Fibroblast of skin of scalp (primary cell): ENCODE measurements at places on chromosomes 4 and X.

DNA sequence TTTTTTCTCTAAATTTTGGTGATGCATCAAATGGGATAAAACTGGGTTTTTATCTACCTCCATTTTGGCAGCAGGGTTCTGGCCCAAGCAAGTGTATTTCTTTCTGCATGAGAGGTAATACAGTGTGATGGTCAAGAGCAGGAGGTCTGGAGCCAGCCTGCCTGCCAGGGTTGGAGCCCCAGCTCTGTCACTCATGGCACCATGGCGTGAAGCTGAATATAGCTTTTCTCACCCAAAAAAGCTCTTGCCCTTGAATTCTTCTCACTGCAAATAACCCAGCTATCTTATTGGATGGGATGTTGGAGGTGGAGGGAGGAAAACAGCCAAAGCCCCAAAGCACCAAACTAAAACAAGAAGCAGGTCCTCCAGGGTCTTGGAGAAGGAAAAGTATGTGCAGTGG is 218.4 kb downstream of the ARHGAP10 start:
- no peak for DNase-seq

- DNase-seq, result peak; percentile 0
Measured at GRCh38 chr4:130147641-130148040, 1051.7 kb downstream of the C4orf33 start.

DNA sequence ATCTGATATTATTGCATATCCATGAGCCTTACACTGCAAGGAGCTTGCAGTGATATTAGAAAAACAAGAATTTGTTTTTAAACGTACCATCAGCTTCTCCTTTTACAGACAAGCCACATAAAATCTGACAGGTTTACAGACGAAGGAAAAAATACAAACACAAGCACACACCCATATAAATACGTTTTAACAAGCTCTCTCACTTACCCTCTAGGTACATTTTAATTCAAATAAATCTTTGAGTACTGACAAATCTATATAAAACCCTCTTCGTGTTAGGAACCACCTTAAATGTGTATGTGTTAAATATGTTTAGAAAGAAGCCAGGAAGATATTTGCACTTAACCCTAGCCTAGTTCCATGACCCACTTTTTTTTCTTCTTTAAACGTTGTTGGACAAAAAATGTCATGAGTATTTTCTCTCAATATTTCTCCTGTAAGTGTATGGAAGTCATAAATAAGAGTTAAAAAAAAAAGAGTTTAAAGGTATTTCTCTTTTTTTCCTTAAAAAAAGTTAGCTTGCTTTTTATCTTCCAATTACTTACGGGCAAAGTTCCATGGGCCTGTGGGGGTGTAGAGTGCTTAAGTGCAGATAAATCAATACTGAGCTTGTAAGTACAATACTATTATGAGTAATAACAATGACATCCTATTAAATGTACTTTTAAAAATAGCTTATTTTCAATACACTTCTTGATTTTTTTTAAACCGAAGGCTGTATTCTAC is 1.5 kb downstream of the ARAP2 start:
- no peak for DNase-seq

DNA sequence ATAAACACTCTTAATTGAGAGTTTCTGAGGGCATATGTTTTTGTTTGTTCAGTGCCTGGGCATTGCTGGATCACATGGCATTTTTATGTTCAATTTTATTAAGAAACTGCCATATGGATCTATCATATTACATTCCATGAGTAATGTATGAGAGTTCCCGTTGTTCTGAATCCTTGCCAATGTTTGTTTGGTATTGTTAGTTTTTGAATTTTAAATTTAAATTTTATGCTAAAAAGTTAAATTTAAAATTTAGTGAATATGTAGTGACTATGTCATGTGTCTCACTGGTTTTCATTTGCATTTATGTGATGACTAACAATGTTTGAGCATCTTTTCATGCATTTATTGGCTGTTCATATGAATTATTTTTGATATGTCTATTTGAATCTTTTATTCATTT is 54.8 kb upstream of the GEMIN8 start:
- DNase-seq, result no peak

- DNase-seq, result no peak
Measured at GRCh38 chr4:122555216-122555615, 65.7 kb downstream of the IL21 start.

DNA sequence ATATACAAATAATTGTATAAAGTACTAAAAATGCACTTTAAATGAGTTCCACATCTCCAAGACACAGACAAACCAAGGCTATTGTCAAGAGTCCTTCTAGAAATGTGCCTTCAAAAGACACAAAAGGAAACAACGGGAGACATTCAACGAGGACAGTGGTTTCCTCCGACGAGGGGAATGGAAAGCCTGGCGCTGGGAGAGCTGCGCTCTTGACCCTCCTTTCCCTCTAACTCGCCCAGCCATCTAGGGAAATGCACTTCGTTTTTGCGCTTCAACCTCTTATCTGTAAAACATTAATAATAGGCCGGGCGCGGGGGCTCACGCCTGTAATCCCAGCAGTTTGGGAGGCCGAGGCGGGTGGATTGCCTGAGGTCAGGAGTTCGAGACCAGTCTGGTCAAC is 37.0 kb downstream of the ZFP42 start:
- DNase-seq, result no peak

DNA sequence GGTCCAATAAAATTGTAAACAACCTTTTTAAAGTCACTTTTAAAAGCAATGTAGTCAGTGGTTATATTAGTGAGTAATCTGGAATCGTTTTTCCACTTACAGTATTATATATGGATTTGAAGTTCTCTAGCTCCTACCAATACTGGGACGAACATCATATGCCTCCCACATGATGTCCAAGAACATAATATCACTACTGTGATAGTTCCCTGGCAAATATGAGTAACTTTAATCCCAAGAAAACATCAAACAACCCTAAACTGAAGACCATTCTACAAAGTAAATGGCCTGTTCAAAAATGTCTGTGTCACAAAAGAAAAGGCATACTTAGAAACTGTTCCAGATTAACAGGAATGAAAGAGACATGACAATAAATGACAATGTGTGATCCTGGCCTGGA is 53.6 kb upstream of the FGFBP2 start:
- DNase-seq, result no peak

GRCh38 chr4:73788411-73788810 is 48.0 kb downstream of the CXCL8 start:
- no peak for DNase-seq

- no peak for DNase-seq
Measured at GRCh38 chrX:63934791-63935190, 149.8 kb upstream of the ARHGEF9 start.

DNA sequence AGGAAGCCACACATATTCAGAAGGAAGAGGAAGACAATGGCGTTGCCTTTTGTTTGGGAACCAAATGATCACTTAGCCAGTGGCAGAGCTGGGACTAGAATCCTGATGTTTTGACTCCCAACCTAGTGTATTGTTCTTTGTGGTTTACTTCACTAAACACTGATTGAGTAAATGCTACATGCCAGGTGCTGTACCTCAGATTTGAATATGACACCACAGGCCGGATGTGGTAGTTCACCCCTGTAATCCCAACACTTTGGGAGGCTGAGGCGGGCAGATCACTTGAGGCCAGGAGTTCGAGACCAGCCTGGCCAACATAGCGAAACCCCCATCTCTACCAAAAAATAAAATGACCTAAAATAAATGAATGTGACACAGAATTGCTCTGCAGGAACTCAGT is 8.4 kb downstream of the NDUFA1 start:
- DNase-seq, result no peak

GRCh38 chr4:39427520-39428114 is 20.9 kb downstream of the KLB start:
- DNase-seq, result no peak

GRCh38 chr4:13903901-13904300 is 276.4 kb upstream of the BOD1L1 start:
- no peak for DNase-seq

DNA sequence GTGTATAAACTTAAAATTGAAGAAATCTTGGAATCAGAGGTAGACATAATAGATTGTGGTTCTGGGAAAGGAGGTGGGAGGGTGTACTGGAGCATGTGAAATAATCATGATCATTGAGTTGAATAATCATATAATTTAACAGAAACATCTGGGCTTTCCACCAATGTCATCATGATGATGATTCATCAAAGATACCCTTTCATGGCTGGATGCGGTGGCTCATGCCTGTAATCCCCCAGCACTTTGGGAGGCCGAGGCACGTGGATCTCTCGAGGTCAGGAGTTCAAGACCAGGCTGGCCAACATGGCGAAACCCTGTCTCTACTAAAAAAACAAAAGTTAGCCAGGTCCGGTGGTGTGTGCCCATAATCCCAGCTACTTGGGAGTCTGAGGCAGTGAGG is 6.7 kb upstream of the RUFY3 start:
- peak; percentile 29 for DNase-seq
